ENCODE measurements at places on chromosomes 12 and 14.

GRCh38 chr12:55982319-55982936 is 8.6 kb downstream of the RAB5B start:
- no peak for DNase-seq

GRCh38 chr12:63317286-63317846 is 166.4 kb upstream of the AVPR1A start:
- no peak for DNase-seq

GRCh38 chr12:90868626-90869025 is 86.3 kb downstream of the CCER1 start:
- DNase-seq: no peak

DNA sequence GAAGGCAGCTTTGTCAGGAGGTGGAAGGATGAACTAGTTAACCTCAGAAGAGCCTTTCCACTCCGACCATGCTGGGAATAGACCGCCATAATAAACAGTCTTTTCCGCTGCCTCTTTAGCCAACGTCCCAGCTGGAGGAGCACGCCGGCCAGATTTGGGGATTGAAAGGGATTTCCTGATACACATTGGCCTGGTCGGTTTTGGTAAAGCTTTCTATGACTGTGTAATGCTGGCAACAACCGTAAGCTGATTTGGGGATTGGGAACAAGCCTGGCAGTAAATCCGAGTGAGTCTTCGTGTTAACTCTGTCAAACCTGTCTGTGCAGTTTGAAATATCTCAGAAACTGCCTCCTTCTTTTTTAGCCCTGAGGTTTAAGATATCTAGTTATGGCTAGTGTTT is 87.0 kb downstream of the DAD1 start:
- no peak for DNase-seq

- DNase-seq: no peak
These were observed 1.0 kb downstream of the SOCS4 start for GRCh38 chr14:55028066-55028465.

GRCh38 chr14:73771848-73772638 is 57.9 kb upstream of the PNMA1 start:
- peak; percentile 64 for DNase-seq

GRCh38 chr12:32541754-32542374 is 137.2 kb upstream of the DNM1L start:
- no peak for DNase-seq

DNA sequence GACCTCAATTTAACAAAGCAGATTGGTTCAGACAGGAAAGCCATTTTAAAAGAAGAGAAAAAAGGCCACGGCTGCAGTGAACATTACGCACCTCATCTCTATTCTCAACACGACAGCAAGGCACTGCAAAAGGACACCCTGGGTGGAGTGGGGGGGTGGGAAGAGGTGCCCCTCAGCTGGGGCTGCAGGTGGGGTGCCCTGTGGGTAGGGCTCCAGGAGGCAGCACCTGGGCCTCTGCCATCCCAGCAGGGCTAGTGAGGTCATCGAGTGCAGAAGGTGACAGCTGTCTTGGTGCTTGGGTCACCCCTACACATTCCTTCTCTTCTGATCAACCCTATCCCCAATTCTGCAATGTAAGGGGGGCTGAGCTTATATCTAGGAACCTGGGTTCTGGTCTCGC is 142.9 kb upstream of the PRMT8 start:
- no peak for DNase-seq

DNA sequence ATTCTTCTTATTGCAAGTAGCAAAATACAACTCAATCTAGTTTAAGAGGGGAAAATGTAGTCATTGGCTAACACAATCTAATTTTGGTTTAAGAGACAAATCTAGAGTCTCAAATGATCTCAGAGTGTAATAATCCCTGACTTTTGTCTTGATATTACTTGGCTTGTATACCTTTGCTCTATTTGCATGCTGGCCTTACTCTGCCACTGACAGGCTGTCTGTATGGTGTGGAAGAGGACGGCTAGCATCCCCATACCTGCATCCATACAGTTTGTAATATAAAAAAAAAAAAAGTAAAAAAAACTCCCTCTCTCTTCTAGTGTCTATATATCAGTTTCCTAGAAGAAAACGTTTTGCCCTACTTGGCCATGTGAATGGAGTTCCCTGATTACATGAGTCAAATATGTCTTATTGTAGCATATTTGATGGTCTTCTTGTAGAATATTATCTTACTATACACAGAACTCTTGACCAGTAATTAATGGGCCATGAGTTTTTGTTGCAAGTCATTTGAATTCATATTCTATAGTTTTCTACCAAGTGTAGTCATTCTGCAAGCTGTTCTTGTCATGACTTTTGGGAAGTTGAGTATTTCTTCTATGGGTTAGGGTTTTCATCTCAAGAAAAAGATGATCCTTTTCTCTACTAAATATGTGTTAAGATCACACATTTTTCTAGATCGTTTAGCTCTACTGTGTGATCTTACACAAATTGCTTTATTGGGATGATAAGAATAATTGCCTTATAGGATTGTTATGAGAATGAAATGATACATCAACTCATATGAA is 8.2 kb downstream of the HIF1A start:
- DNase-seq: no peak

DNA sequence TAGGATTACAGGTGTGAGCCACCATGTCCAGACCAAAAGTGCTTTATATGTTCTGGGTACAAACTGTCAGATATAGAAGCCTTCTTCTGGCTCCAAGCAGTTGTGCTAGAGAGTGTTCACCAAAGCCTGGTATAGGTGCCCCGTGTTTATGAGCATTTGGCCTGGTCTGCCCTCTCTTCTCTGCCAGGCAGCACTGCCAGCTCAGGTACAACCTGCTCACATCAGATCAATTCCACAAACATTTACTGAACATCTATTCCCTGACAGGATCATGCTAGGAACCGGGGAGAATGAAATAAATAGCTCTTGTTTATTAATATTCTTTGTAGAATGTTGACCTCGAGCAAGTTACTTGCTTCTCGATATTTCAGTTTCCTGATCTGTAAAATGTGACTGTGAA is 20.0 kb upstream of the SOCS2 start:
- DNase-seq: no peak

GRCh38 chr14:106872611-106873446 is 1346.4 kb downstream of the TMEM121 start:
- no peak for DNase-seq

DNA sequence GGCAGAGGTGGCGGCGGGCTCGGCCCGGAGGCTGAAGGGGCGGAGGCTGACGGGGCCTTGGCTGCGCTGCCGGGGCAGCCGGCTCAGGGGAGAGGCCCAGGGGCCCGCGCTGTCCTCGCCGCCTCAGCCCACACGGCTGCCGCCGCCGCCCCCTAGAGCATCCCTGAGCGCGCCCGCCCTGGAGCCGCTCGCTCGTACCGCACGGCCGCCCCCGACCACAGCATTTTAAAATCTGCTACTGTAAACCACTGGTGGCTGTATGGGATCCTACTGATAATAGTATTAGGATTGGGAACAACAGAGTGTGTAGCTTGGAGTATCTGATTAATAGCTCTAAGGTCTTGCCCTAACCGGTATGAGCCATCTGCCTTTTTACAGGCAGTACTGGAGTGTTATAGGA is 22.2 kb upstream of the EDDM3A start:
- DNase-seq: no peak

DNA sequence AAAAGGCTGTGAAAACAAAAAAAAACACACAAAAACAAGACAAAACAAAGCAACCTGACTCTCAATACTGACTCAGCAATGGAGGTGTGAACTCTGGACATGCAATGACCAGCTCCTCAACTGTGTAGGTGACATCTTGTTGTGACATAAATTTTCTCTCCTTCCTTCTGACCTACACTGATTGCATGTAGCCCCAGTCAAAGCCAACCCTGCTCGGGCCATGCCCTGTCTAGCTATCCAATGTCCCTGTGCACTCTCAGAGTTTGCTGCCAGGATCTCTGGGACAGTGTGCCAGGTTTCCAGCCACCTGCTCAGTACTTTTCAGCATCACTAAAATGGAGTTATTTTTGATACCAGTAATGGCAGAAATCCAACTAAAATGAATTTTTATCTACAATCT is 18.9 kb upstream of the CRACR2A start:
- DNase-seq: no peak

- no peak for DNase-seq
These were observed 37.0 kb upstream of the BAZ1A start for GRCh38 chr14:34912182-34912581.

DNA sequence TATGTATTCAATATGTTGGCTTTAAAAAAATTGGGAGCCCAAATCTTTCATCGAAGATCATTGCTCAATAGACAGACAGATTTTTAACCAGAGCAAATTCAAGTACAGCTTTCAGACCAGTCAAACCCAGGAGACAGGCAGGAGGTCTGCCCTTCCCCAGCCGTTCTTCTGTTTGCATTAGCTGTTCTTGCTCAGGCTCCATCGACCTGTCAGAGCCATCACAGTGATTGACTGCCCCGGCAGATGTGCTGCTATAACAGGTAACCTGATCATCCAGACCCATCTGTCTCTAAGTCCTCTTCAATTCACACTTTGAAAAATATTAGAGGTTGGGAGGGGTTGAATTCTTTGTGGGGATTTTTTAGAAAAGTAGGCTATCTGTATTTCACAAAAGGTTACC is 453.5 kb downstream of the FOXG1 start:
- peak; percentile 99 for DNase-seq

GRCh38 chr12:120584343-120585149 is 3.3 kb upstream of the POP5 start:
- DNase-seq: peak; percentile 43

DNA sequence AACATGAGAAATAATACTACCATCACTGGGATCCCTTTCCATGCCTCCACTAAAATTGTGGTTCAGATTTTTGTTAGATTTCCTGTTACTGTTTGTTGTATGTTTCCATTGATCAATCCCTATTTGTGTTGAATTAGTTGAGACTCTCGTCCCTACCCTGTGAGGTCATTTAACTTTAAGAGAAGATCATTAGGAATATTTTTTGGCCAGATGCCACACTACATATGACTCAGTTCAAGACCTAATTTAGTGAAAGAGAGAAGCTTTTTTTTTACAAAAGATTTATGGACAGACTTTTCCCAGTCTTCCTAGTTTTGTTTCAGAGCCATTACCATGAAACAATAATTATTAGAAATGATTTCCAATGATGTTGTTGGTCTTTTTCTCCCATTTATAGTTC is 35.5 kb downstream of the CPSF6 start:
- DNase-seq: no peak

- no peak for DNase-seq
These were observed 25.2 kb upstream of the SCFD1 start for GRCh38 chr14:30596935-30597334.

DNA sequence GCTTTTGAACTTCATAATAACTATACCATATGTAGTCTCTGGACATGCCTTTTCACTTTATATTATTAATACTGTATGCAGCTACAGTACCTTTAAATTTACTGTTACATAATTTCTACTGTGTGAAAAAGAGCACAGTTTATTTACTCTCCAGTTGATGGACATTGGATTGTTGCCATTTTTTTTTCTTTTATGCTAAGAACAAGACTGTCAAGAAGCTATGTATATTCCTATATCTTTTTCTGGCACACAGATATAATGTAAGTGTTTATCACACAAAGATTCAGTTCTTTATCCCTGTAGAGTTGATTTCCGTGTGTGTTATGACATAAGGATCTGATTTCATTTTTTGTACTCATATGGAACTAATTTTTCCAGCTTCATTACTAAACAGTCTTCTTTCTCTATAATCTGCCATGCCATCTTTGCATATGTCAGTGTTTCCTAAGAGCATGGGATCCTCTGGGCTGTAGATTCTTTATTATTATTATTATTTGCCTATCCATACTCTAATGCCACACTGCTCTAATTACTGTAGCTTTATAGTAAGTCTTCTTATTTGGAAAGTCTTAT is 593.0 kb upstream of the ATP2B1 start:
- no peak for DNase-seq

DNA sequence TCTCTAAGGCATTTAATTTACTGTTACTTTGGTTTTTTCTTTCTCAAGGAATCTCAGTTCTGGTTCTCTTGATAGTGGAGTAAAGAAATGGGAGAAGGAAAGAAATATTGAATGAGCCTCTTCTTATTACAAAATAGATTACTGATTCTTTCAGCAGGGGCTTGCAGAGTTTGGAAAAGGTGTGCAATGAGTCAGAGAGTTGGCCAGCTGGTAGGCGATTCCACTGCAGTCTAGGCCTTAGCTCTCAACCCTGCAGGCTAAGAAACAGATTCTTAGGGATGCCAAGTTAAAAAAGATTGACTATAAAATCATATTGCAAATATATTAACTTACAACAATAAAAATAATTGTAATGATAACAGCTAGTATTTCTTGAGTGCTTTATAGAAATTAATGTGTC is 25.8 kb downstream of the NR1H4 start:
- no peak for DNase-seq

DNA sequence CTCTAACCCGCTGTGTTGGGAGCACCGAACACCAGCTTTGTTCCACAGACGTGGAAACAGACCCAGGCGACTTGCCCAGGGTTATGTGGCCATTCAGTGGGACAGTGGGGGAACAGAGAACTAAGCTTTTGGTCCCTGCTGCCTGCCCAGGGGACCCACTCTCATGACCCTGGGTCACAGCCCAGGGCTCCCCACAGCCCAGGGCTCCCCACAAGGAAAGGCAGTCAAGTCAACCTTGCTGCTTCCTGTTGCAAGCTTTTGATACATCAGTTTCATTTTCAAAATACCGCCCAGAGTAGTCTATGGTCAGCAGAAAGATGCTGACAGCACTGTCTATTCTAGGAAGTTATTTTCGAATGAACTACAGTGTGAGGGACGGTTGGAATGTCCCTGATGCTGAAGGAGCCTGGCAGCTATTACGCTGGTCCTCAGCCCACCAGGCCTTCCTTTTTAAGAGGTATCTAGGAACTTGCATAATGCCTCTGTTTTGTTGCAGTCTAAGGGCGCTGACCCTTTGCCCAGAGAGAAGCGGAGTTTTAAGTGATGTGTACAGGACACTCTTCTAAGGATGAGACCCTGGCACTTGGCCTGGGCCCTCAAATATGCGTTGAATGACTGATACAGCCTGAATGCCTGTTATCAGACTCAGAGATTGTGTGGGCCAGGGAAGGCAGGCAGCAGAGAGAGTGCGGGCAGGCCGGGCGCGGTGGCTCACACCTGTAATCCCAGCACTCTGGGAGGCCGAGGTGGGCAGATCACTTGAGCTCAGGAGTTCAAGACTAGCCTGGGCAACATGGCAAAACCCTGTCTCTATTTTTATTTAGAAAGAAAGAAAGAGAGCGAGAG is 12.6 kb upstream of the TTC7B start:
- no peak for DNase-seq

DNA sequence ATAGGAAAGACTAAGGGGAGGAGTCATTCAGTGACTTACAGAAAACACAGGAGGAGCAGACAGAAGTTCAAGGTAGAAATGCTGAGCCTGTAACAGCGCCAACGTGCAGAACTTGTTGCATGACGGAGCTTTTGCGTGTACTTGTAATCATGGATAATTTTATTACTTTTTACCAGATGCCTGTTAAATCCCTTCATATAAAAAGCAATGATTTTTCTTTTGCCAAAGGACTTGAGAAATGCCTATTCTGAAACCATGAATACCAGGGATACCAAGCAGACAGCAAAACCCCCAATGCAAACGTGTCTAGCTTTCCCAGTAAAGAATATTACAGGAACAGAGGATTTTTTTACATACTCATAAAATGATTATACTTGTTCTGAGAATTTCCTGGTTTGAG is 163.6 kb upstream of the GSC start:
- DNase-seq: no peak

Measured in NCI-H2171 (cell line).